ENCODE measurements at places on chromosomes 6 and 20.

- DNase-seq, result no peak
Measured at GRCh38 chr6:101845172-101845571, 451.7 kb downstream of the GRIK2 start.

DNA sequence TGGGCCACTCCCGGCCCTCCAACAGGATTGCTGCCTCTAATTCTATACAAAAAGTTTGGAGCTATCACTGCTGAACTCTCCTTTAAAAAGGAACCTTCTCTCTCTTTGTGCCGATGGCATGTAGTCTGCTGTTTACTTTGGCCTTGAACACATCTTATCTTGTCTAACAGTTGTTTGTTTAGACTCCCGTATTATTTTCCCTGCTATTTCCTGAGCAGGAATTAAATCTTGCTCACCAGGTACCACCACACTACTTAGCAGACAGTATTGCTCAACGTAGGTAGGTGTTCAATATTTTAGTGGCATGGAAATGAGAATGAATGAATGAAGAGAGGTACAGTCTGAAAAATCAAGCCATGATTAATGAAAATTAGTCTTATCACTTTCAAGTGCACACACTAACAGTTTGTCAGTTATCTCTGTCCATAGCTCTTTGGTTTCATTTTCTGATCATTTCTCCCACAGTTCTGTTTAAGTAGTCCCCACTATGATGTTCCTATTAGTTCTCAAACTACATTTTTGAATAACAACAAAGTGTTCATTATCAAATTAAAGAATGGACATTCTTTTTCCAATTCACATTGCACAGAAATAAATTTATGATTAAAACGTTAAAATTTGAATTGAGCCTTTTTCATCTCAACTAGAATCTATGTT, 6.8 kb upstream of the HEY2 start:
- DNase-seq, result no peak

- no peak for DNase-seq
Measured at GRCh38 chr6:163739966-163740365, 325.4 kb downstream of the QKI start.

DNA sequence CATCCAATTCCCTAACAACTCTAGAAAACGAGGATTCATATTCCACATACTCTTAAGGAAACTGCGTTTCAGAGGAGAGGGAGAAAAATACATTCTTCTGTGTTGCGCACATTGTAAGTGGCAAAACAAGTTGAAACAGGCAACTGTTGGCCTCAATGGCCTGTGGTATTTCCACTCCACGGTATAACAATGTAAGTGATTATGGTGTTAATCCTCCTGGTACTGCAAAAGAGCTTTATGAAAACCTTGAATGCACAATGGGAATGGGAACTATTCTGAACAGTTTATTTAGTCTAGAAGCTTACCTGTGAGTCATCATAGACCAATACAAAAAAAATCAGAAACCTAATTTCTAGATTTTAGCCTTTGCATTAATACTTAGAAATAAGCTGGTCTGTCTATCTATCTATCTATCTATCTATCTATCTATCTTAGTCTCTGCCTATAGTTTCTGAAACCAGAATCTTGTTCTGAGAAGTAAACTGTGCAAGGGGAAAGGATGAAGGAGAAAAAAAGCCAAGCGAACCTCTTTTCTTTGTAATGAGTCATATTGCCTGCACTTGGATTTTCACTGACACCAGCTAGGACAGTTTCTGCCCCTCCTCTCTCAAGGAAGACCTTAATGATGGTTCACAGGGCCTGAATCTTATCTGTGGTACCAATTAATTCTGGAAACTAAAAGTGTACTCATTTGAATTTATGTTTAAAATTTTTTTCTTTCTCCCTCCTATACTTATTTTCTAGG, 101.5 kb downstream of the RNF144B start:
- DNase-seq, result no peak

DNA sequence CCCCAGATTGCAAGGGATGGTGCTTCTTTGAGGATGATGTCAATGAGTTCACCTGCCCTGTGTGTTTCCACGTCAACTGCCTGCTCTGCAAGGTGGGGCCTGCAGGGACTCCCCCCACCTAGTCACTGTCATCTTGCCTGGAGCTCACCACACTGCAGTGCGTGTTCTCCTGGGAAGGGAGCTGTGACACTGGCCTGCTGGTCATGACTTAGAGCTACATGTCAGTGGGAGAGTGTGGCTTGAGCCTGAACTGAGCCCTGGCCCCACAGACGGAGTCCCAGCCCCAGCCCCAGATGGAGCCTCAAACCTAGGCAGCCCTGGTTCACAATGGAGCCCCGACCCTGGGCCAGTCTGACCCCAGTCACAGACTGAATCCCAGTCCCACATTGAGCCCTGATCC, 19.3 kb downstream of the RBCK1 start:
- DNase-seq, result no peak

DNA sequence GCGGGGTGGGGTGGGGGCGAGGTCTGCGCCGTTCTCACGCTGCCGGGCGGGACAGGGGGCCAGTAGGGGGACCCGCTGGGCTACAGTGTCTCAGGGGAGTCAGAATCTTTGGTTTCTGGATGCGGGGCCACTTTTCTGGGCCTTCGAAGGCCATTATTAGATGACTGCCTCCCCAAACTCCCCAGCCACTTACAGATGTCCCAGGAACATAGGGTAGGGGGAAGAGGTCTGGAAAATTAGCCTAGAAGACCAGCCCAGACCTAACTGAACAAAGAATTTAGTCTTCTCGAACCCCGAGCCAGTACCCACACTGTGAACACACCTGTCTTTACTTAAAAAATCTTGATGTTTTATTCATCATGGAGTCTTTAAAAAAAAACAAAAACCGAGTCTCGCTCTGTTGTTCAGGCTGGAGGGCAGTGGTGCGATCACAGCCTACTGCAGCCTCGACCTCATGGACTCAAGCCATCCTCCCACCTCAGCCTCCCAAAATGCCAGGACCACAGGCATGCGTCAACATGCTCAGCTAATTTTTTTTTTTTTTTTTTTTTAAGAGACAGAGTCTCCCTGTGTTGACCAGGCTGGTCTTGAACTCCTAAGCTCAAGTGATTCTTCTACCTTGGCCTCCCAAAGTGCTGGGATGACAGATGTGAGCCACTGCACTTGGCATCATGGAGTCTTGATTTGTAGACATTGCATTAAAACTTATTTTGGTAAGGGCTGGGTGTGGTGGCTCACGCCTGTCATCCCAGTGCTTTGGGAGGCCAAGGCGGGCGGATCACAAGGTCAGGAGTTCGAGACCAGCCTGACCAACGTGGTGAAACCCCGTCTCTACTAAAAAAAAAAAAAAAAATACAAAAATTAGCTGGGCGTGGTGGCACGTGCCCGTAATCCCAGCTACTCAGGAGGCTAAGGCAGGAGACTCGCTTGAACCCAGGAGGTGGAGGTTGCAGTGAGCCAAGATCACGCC, 3.3 kb upstream of the SLC29A1 start:
- no peak for DNase-seq

GRCh38 chr6:85674604-85675003, 31.9 kb upstream of the SYNCRIP start:
- no peak for DNase-seq

GRCh38 chr6:119493980-119494379, 144.4 kb upstream of the MAN1A1 start:
- DNase-seq, result no peak

DNA sequence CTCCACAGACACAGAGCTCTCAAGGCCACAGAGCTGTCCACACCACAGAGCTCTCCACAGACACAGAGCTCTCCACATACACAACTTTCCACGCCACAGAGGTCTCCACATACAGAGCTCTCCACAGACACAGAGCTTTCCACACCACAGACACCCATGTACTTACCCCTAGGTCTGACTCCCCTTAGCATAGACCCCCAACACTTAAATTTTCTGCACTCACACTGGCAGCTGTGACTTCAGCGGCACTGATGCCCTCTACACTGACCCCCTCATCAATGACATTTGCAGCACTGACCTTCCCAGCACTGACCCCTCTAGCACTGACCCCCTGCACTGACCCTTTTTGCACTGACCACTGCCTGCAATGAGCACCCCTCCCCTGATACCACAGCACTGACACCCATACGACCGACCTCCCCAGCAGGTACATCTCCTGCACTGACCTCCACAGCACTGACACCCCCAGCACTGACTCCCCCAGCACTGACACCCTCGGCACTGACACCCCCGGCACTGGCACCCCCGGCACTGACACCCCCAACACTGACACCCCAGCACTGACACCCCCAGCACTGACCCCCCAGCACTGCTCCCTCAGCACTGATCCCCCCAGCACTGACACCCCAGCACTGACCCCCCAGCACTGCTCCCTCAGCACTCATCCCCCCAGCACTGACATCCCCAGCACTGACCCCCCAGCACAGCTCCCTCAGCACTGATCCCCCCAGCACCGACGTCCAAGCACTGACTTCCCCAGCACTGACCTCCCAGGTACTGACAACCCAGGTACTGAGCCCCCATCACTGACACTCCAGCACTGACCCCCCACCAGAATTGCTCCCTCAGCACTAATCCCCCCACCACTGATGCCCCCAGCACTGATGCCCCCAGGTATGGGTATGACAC, 56.5 kb downstream of the ERMARD start:
- no peak for DNase-seq

GRCh38 chr6:86722131-86722530, 215.2 kb upstream of the HTR1E start:
- DNase-seq, result no peak

- DNase-seq, result no peak
Measured at GRCh38 chr6:100084316-100084990, 90.4 kb upstream of the MCHR2 start.

DNA sequence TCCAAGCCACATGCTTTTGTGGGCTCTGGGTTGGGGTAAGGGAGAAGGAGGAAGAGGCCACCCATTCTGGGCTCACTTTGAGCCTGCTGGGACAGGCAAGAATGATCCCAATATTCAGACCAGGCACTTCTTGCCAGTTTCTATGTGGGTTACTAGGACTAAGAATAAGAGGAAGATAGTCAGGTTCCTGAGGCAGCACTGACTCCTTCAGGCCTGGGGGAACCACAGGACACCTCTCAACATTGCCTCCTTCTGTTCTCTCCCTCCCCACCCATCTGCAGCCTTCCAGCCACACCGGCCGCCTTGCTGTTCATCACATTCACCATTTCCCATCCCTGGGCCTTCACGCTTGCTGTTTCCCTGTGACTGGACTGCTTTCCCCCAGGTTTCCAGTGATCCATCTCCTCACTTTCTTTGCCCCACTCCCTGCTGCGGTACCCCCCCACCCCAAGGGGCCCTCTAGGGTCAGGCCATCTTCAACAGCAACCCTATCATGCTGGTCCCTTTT, 69.2 kb upstream of the SIRPA start:
- DNase-seq, result no peak

DNA sequence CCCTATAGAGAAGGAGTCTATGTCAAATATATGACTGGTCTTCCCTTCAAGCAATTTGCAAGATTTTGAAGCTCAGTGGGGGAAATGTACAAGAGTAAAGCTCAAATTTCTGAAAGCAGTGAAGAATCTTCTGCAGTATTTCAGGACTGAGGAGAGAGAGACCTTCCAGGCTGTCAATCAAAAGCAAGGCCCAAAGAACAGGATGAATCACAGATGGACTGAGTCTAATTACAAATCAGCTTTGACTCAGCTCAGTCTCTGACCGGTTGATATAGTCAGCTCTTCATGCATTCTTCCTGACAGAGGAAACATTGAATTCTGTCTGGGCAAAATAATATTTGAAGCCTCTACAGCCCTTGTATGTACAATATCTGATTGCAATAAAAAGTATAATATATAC, 7.7 kb upstream of the HTR1B start:
- DNase-seq, result no peak

GRCh38 chr6:108142240-108142639, 23.6 kb upstream of the NR2E1 start:
- no peak for DNase-seq

DNA sequence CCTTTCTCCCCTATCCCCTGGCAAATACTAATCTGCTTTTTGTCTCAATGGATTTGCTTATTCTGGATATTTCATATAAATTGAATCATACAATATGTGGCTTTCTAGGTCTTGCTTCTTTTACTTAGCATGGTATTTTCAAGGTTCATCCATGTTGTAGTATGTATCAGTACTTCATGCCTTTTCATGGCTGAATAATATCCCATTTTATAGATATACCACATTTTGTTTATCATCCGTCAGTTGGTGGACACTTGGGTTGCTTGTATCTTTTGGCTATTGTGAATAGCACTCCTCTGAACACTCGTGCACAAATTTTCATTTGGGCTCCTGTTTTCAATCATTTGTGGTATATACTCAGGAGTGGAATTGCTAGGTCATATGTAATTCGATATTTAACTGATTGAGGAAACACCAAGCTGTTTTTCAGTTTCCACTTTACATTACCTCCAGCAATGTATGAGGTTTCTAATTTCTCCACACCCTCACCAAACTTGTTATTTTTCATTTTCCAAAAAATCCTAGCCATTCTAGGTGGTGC, 30.5 kb upstream of the RIPPLY2 start:
- no peak for DNase-seq

DNA sequence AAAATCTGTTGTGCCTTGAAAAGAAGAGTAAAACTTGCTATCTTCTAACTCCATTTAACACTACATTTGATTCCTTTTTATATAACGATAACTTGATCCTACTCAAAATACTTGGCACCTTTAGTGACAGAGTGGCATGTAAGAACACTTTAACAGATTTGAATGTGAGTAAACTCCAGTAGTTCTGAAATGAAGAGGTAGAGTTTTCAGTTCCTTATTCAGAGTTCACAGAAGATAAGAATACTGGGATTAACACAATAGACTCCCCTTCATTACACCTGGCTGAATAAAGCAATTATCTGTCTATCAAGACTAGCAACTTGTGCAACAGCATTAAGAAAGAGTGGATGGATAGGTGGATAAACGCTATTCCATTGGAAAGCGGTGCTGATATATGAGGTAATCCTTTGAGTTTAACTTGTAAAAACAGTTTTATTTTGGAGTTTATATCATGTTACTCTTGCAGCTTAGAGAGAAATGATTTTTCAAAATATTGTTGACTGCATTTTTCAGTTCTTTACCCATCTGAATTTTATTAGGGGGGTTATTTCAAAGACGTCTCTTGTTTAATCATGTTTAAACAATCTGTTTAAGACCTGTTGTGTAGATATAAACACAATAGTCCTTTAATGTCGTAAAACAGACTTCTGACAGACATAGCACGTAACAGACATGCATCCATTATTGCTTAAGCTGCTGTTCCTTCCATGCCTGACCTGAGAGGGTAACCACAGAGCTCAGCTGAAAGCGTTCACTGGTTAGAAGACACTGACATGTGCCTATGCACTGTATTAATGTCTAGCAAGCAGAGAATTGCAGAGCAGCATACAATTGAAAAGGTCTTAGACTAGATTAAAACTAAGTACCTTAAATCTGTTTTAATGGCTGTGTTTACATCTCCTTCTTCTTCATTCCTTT, 102.4 kb upstream of the SUPT3H start:
- DNase-seq, result no peak

- no peak for DNase-seq
Measured at GRCh38 chr6:108748055-108748454, 100.2 kb upstream of the ARMC2 start.
